Activated T-helper 17 cell treated with anti-CD3 and anti-CD28 coated beads, Interleukin-2, amount 50 U/mL, for 72 hours (primary cell): ENCODE measurements at places on chromosomes 11 and 22.

DNA sequence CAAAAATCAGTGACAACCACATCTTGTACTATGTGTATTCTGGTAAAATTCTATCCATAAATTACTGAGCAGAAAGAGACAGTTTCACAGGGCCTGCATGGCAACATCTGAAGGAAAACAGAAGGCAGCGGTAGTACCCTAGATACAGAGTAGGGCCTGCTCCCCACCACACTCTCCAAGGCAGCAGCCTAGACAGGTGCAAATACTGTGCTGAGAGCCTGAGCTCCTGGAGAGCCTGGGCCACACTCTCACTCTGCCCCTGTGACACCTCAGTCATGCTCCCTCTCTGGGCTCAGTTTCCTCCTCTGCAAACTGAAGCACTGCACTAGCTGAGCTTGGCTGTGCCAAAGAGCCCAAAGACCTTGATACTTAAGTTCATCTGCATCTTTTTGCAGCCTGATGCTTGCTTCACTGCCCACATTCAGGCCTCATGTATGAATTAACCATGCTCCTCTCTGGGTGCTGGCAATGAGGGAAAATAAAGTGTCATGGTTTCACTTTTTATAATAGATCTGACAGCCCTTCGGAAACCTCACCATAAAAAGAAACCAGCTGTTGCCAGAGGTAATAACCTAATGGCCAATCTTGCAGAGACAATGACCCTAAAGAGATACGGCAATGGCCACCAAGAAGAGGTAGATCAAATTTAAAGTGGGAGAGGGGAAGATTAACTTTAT is 104.7 kb downstream of the PLEKHA7 start:
- H3K36me3 ChIP-seq = no peaks in the 10 kb centered on the region
- peak overlapping the region; percentile 80 for H3K27ac ChIP-seq
- no peaks in the 10 kb centered on the region for H3K27me3 ChIP-seq
- peak; percentile 54 for ATAC-seq
- peak overlapping the region; percentile 56 for H3K4me3 ChIP-seq

DNA sequence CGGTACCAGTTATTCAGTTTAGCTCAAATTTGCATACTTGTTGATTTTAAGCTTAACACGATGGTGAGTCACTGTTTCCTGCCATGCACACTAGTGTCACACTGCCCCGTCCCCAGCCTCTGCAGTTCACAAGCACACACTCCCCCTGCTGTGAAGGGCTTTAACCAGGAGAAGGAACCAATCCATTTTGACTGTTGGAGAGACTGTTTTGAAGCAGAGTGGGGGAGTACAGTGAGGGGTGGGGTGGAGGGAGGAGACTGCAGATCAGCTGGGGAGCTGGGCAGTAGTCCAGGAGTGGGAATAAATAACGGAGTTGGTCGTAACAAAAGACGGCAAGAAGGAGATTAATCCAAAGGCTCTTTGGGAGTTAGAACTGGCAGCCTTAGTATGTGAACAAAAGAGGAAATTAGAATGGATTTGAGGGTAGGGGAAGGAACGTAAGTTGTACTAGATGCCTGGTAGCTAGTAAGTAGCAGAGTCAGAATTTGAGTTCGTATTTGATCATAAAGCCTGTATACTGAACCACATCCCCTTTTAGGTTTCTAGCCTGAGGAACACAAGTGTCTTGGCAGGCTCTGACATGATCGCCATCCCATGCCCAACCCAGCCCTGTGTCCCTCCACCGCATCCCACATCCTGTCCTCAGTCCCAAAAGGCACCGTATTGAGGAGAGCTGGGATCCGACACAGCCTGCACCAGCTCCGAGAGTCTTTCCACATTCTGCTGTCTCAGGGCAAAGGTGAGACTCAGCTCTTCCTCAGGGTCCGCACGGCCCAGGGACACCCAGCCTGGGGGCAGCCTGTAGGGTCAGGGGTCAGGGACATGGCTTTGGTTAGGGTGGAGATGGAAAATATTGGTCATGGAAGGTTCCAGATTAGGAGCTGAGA is 862 bp downstream of the TPP1 start:
- H3K27ac ChIP-seq = no peak overlapping the region
- H3K4me3 ChIP-seq = no peak overlapping the region
- H3K4me1 ChIP-seq = peaks cover 13% of the 10 kb centered on the region
- peak; percentile 73 for ATAC-seq
- no peaks in the 10 kb centered on the region for H3K36me3 ChIP-seq

GRCh38 chr11:105705786-105706530 is 96.1 kb downstream of the GRIA4 start:
- no peaks in the 10 kb centered on the region for H3K36me3 ChIP-seq
- ATAC-seq = no peak
- peaks cover 4% of the 10 kb centered on the region for H3K27me3 ChIP-seq
- H3K27ac ChIP-seq = no peak overlapping the region
- no peaks in the 10 kb centered on the region for H3K4me1 ChIP-seq
- no peak overlapping the region for H3K4me3 ChIP-seq

- no peak overlapping the region for H3K27ac ChIP-seq
- no peaks in the 10 kb centered on the region for H3K4me1 ChIP-seq
- peaks cover 19% of the 10 kb centered on the region for H3K27me3 ChIP-seq
Observed at GRCh38 chr11:117641008-117641915, 155.8 kb downstream of the DSCAML1 start.

DNA sequence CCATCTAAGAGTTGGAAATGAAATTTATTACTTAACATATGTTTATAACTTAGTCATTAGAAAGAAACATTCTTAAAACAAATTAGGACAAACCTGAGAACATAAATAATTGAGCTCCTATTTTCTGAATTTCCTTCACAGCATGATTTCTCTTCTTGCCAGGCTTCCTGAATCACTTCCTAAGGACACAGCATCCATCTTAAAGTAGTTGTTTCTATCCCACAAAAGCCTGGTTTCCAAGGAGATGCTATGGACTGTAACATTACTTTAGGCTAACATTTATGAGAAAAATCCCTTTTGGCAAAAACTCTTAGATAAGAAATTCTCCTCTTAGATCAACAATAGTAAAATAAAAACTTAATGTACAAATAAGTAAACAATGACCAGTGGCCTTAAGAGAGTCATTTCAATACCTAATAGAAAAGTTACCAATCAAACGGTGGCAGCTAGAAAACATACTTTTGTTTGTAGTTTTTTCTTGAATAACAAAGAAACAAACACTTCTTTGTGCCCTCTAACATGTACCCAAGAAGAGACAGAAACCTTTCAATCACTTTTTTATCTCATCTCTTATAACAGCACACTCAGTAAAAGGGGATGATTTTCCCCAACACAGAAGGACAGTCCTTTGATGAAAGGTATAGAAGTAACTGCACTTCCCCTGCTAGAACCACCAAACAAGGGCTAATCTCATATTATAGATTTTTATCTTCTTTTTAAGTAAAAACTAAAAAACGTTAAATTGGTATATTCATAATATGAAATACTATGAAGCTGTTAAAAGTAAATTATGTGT is 74.5 kb downstream of the TTC28 start:
- ATAC-seq = no peak
- H3K27ac ChIP-seq = no peak overlapping the region
- no peaks in the 10 kb centered on the region for H3K4me1 ChIP-seq

GRCh38 chr11:92225568-92226330 is 1.1 kb downstream of the FAT3 start:
- no peak overlapping the region for H3K4me3 ChIP-seq
- no peak overlapping the region for H3K27ac ChIP-seq
- ATAC-seq = no peak
- no peaks in the 10 kb centered on the region for H3K36me3 ChIP-seq
- peaks cover 34% of the 10 kb centered on the region for H3K27me3 ChIP-seq
- H3K4me1 ChIP-seq = peaks cover 4% of the 10 kb centered on the region

DNA sequence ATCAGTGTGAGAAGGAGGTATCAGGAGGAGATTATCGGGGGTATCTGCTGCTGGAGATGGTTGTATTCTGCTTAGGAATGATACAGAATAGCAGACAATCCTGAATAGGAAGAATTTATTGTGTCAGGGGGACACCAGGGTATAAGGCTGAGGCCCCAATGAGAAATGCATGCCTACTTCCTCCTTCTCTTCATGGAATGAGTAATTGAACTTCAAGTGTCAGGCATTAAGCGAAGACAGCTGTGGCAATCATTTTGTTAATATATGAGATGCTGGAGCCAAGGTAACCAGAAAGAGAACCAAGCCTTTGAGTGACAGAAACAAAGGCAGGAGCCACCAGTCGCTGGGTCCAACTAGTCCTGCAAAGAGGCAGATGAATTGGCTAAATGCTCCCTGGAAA is 49.1 kb downstream of the KIRREL3 start:
- H3K4me1 ChIP-seq = no peaks in the 10 kb centered on the region
- H3K36me3 ChIP-seq = no peaks in the 10 kb centered on the region
- no peak overlapping the region for H3K27ac ChIP-seq

DNA sequence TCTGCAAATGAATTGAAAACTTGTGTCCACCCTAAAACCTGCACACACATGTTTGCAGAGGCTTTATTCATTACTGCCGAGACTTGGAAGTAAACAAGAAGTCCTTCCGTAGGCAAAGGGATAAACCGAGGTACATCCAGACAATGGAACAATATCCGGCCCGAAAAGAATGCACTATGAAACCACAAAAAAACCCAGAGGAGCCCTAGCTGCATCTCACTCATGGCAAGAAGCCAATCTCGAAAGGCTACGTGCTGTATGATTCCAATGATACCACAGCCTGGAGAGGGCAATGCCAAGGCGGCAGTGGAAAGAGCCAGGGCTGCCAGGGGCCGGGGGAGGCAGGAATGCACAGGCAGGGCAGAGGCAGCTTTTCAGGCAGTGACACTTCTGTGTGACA is 3.2 kb upstream of the MRPL23 start:
- peaks cover 8% of the 10 kb centered on the region for H3K4me1 ChIP-seq
- no peak for ATAC-seq
- H3K27me3 ChIP-seq = no peaks in the 10 kb centered on the region
- no peaks in the 10 kb centered on the region for H3K36me3 ChIP-seq
- H3K4me3 ChIP-seq = no peak overlapping the region

DNA sequence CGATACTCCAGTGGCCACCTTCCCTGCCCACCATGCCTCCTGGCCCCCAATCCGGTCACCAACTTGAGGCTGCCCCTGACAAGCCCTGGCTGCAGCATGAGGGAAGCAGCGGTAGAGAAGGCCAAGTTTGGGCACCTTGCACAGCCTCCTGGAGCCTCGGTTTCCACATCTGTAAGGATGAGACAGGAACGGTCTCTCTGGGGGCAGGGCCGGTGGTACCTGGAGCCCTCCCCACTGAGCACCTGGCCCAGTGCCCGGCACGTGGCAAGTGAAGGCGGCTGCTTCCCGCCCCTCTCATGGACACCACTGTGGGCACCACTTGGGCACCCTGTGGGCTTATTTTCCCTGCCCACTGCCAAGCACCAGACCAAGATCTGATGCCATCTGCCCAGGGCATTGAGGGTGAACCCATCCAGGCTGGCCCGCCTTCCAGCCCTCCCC is 77.8 kb downstream of the CDKN1C start:
- H3K4me1 ChIP-seq = peaks cover 10% of the 10 kb centered on the region
- no peak overlapping the region for H3K4me3 ChIP-seq
- H3K27ac ChIP-seq = no peak overlapping the region
- no peak for ATAC-seq

DNA sequence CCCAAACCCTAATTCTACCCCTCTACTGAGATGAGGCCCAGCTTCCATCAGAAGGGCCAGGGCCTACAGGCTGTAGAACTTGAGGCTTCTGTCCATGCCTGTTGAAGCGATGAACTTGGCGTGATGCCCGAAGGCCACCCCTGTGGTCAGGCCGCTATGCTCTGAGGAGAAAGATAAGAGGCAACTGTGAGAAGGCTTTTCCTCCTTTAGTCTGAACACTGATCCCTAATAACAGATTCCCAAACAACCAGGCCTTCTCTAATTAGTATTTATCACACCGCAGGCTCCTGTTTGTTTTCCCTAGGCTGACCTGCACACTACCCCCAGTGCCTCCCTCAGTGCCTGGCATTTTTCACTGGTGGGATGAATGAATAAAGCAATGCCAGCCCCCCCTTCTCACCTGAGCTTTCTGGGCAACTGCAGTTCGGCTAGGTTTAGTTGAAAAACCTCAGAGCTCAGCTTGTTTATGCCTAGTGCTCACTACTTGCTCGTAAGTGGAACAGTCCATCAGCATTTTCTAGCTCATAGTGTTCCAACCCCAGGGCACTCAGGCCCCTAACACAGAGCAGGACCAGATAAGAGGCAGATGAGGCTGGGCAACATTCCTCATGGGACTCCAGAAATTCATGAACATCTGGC is 15.2 kb downstream of the PRPF19 start:
- no peak overlapping the region for H3K27ac ChIP-seq
- no peak overlapping the region for H3K4me3 ChIP-seq
- no peak for ATAC-seq

DNA sequence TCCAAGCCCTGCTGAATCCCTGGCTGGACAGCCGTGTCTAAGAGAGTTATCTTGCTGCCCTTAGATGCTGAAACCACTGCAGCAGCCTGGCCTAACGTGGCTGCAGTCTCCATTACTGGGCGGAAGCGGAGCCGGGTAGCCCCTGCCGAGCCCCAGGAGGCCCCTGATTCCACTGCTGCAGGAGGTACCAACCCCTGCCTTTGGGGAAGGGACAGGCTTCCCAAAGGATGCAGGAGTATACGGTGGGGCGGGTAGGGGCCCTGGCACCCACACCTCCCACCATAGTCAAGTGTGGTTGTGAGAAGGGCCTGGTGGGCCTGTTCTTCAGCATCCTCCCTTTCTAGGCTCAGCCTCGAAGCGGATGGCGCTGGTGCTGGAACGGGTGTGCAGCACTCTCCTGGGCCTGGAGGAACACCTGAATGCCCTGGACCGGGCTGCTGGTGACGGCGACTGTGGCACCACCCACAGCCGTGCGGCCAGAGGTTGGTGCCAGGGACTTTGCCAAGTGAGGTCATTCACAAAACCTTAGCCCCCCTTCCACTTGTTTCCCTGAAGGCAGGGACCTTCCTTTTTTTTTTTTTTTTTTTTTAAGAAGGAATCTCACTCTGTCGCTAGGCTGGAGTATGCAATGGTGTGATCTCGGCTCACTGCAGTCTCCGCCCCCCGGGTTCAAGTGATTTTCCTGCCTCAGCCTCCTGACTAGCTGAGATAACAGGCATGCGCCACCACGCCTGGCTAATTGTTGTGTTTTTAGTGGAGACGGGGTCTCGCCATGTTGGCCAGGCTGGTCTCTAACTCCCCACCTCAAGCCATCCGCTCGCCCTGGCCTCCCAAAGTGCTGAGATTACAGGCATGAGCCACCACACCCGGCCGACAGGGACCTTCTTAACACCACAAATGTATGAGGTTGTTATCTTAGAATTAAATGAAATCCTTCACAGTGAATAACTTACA is 11.0 kb downstream of the TKFC start:
- peak overlapping the region; percentile 44 for H3K27ac ChIP-seq
- peaks cover 10% of the 10 kb centered on the region for H3K36me3 ChIP-seq
- H3K4me1 ChIP-seq = no peaks in the 10 kb centered on the region
- no peak for ATAC-seq
- no peak overlapping the region for H3K4me3 ChIP-seq
- H3K27me3 ChIP-seq = no peaks in the 10 kb centered on the region

DNA sequence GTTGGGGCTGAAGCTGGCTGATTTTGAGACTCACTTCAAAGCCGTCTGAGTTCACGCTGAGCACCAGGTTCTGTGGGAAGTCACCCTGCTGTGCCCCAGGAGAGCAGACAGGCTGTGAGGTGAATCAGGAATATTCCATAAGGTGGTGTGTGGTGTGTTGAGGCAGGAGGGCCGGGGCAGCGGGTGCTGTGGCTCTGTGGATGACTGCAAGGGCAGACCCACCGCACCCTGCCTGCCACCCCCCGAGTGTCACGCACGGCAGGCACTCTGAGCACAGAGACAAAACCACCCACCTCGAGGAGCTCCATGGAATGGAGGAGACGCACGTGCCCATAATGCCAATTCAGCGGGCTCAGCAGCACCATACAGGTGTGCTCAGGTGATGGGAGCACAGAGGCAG is 147.8 kb downstream of the PKNOX2 start:
- no peak for ATAC-seq
- H3K27ac ChIP-seq = no peak overlapping the region
- no peak overlapping the region for H3K4me3 ChIP-seq
- no peaks in the 10 kb centered on the region for H3K4me1 ChIP-seq
- H3K36me3 ChIP-seq = no peaks in the 10 kb centered on the region
